ENCODE measurements at places on chromosomes 3 and 15.
A peak's percentile ranks its signal among the peaks of the same experiment; 100 is the strongest.

- DNase-seq = no peak
Observed at GRCh38 chr15:81939604-81940440, 106.0 kb downstream of the MEX3B start.

DNA sequence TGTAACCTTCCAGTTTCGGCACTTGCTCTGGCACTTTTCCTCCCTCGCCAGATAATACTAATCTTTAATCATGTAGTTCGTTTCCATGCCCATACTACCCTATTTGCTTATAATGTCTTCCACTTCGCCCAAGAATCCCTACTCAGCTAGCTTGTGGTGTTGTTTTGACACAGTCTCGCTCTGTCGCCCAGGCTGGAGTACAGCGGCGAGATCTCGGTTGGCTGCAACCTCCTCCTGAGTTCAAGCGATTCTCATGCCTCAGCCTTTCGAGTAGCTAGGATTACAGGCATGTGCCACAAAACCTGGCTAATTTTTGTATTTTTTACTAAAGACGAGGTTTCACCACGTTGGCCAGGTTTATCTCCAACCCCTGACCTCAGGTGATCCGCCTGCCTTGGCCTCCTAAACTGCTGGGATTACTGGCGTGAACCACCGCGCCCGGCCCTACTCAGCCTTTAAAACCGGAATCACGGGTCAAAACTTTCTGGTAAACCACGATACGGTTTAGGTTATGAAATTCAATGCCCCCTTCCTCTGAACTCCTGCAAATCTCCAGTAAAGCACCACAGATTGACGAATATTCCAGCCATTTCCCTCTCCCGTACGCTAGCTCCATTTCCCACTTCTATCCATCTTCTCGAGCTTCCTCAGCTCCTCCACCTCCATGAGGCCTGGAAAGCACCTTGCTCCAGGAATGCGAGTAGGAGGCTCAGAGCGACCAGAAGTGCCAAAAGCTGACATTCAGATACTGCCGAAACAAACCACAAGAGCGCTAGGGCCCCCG, 878 bp upstream of the RAD51 start:
- peak; percentile 60 for DNase-seq

- peak; percentile 90 for DNase-seq
Observed at GRCh38 chr3:10551821-10552630, 46.6 kb upstream of the ATP2B2 start.

GRCh38 chr3:111548092-111548491, 6.1 kb downstream of the CD96 start:
- no peak for DNase-seq

GRCh38 chr3:52022323-52023100, 26.8 kb upstream of the RPL29 start:
- no peak for DNase-seq

DNA sequence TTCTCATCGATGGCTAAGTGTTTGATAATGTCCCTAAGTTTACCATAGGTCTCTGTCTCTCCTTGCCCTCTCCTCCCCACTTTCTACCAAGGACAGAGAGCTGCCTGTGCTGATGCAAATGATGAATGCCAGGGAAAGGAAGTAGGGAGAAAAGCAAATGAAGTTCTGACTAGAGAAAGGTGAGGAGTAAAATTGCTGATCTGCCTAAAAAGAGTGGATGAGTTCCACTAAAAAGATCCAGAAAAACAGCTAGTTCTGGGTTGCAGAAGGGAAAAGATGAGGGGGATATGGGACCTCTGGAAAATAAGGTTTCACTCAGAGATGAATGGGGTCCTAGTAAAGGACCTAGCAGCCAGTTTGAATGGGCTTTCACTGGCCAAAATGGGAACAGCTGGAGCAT, 13.8 kb downstream of the MYZAP start:
- DNase-seq = no peak

DNA sequence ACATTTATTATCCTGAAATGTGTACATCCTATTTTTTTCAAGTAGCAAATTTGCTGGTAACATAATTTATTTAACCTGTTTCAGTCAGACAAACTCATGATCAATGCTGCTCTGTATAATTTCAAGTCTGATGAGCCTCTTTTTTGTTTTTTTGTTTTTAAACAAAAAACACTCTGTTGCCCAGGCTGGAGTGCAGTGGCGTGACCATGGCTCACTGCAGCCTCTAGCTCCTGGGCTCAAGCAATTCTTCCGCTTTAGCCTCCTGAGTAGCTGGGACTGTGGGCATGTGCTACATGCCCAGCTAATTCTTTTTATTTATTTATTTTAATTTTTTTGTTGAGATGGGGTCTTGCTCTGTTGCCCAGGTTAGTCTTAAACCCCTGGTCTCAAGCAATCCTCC, 40.1 kb upstream of the CAPN3 start:
- no peak for DNase-seq

DNA sequence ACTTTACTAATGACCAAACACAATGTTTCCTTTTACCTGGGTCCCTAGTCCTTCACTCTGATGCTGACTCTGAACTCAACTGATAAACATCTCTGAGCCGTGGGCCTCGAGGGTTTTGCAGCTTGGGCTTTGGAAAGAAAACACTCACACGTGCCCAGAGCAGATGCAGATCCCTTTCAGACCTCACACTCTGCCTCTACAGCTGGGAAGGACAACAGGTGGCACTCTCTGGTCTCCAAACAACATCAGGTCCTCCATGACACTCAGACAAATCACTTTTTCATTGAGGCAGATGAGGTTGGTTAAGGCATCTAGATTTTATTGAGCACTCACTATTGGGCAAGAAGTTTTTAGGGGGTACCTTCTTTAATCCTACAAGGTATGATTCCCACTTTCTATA, 64.7 kb upstream of the NTRK3 start:
- DNase-seq = no peak

- no peak for DNase-seq
Observed at GRCh38 chr3:133258358-133258757, 141.5 kb upstream of the BFSP2 start.

- no peak for DNase-seq
Observed at GRCh38 chr15:69380100-69380725, 33.9 kb upstream of the KIF23 start.

DNA sequence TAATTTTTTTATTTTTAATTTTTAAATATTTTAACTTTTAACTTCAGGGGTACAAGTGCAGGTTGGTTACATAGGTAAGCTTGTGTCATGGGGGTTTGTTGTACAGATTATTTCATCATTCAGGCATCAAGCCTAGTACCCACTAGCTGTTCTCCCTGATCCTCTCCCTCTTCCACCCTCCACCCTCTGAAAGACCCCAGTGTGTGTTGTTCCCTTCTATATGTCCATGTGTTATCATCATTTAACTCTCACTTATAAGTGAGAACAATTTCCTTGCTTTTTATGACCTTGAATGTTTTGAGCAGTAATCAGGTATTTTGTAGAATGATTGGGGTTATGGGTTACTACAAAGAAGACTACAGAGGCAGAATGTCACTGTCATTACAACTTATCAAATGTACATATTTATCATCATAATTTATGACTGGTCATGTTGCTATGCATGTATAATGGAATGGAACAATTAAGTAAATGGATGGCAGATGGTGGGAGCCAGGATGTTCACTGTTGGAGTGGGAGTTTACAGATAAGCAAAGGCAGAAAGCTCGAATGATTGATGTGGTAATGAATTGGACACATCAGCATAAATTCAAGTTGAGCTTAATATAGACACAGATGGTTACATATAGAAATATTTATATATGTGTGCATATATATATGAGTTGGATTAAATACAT, 563.8 kb upstream of the ROBO1 start:
- no peak for DNase-seq

GRCh38 chr3:138113326-138113725, 2.1 kb downstream of the DZIP1L start:
- DNase-seq = no peak

DNA sequence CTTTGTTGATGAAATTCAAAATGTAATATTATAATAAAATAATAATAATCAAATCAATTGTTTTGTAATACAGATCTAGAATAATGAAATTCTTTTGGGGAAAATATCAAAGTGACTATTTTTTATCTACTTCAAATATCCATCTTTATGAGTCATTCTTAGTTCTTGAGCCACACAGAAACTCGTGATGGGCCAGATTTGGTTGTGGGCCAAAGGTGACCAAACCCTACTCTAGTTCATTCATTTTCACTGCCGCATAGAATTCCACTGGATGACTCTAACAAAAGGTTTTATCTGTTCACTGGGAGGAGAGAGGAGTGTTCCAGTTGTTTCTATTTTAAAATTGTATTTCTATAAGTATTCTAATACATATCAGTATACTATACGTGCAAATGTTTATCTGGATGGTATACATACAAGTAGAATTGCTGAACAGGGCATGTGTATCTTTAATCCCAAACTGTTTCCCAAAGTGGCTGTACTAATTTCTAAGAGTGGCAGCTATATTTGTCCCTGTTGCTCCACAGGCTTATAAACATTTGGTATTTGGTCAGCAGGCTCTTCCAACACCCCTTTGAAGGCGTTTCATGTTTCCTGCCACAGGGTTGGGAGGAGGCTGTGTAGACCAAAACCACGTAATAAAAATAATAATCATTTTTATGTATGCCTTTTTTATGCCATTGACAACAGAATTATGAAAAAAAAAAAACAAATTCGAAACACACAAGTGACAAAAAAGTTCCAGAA, 7.3 kb upstream of the RTP3 start:
- peak; percentile 15 for DNase-seq

- no peak for DNase-seq
Observed at GRCh38 chr3:129976286-129976685, 1.8 kb downstream of the TRH start.

DNA sequence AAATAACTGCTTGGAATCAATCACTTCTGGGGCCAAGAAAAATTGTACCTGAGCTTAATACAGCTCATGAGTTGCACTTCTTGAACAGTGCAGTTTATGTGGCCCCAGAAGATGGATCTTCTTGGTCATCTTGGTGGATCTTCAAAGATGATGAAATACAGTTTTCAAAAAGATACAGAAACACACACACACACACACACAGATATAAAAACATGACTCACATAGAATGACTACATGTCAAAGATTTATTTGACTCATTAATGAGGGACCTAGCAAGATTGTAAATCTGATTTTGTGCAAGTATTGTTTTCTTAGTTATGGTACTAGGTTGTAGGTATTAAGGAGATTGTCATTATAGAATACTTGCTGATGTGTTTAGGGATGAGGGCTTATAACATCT, 32.6 kb downstream of the PDCD6IP start:
- DNase-seq = no peak

DNA sequence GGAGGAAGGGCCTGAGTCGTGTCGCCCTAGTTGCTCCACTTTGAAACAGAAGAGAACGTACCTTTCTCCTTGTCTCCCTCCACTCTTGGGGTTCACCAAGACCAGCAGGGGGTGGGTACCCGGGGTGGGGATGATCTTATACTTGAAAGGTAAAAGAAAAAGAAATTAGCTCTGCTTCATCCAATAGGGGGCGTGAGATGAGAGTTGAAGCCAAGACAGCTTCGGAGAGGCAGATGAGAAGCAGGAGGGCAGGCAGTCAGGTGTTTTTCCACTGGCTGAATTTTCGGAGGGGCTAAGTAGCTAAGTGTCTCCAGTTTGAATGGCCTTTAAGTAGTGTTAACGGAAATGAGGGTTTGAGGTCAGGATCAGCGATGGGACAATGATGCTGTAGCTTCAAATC, 100.4 kb downstream of the DGKG start:
- no peak for DNase-seq

DNA sequence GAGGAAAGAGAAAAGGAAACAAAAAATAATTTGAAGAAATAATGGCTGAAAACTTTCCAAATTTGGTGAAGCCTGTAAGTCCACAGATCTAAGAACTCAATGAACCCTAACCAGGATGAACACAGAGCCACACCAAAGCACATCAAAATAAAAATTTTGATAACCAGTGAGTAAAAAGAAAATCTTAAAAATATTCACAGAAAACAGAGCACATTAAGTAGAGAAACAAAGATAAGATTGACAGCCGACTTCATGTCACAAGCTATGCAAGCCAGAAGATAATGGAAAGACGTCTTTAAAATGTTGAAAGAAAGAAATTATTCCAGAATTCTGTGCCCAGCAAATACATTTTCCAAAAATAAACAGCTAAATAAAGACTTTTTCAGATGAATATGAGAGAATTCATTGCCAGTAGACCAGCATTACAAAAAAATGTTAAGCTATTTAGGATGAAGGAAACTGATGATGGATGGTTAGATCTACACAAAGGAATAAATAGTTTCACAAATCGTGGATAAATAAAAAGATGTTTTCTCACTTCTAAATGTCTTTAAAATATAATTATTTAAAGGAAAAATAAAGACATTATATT, 140.2 kb upstream of the SKOR1 start:
- no peak for DNase-seq

DNA sequence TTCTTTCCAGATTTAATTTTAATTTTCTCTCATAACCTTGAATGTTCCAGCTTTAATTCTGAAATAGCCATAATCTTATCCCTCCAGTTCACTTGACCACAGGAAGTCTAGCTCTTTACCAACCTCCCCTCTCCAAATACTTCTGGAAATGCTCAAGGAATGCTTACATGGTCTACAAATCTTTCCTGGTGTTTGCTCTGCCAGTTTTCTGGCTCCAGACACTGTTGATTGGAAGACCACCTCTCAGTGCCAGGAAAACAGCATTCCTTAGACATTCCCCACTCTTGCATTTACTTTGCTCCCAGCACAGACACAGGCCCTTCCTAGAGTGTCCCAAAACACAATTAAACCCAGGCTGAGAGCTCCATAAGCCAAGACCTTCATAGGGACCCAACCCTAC, 98.6 kb downstream of the MESD start:
- DNase-seq = no peak

DNA sequence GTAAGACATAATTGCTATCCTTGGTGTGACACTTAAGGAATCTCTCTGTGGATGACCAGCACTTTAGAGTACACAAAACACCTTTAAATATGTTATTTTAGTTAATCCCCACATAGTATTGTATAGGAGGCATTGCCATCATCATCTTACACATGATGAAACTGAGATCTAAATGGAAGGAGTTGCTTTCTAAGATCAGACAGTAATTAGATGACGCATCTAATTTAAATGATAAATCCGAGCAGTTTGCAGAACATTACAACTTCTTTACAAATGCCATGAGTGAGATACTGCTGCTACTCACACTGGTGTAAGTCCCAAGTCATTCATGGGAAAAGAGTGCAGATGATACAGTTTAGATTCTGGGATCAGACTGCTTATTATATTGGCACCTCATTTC, 431.9 kb downstream of the MFSD1 start:
- DNase-seq = no peak

DNA sequence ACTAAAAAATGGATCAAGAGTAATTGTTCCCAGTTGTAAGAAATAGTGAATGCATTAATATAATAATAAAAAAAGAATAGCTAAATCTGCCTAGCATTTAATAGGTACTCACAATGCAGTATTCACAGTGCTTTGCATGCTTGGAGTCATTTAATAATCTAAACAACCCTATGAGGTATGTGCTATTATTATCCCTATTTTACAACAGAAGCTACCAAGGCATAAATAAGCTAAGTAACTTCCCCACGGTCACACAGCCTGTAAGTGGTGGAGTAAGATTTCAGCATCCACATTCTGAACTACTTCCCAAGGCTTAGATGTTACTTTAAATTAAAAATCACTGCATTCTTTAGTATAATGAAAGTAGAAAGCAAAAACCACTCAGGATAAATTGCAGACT, 102.9 kb downstream of the PLCH1 start:
- DNase-seq = no peak

- no peak for DNase-seq
Observed at GRCh38 chr3:127747066-127747465, 74.3 kb downstream of the ABTB1 start.

Measured in activated CD8-positive, alpha-beta memory T cell treated with anti-CD3 and anti-CD28 coated beads for 24 hours (primary cell).